KG1 (cell line): ENCODE measurements at places on chromosomes 11 and 22.

DNA sequence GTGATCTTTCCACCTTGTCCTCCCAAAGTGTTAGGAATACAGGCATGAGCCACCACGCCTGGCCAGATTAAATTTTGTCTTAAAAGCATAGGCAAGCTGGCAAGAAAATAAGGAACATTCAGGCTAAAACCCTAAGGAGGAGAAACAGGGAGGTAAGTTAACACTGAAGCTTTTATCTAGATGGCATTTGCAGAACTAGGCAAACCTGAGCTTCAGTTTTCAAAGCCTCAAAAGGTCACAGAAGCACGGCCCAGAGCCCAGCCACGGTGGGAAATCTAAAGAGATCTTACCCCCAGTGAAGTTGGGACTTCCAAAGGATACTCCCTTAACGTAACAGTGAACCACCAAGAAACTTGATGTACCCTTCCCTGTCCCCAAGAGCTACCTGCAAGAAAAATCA lies 28.4 kb downstream of the PC start:
- no peak for DNase-seq

DNA sequence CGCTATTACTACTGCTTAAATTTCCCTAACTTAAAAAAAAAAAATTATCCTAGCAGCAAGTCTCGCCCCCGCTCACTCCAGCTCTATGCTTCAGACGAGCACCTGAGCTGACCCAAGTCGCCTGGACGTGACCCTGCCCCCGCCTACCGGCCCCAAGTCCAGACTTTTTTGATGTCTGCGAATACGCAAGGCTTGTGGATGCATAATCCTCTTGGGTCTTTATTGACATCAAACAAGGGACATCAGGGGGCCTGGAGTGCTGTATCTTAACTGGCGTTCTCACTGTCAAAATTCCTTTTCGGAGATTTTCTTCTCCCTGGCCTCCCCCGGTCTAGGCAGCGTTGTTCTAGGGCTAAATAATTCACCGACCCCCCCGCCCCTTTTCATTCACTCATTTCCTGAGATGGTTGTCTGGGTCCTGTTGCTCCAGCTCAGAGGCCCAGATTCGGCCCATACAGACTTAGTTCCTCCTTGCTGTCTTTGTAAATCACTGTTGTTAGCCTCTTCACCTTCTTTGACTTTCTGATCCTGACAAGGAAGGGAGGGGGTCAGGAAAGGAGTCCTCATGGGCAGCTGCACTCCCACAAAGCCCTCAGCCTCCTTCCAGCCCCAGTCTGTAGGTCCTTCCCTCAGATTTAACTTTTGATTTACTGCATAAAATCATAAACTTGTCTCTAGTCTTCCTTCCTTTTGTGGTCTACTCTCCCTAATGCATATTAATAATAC lies 601 bp upstream of the LRP4 start:
- no peak for DNase-seq

GRCh38 chr11:104390651-104391050 lies 226.7 kb upstream of the PDGFD start:
- DNase-seq, result no peak

DNA sequence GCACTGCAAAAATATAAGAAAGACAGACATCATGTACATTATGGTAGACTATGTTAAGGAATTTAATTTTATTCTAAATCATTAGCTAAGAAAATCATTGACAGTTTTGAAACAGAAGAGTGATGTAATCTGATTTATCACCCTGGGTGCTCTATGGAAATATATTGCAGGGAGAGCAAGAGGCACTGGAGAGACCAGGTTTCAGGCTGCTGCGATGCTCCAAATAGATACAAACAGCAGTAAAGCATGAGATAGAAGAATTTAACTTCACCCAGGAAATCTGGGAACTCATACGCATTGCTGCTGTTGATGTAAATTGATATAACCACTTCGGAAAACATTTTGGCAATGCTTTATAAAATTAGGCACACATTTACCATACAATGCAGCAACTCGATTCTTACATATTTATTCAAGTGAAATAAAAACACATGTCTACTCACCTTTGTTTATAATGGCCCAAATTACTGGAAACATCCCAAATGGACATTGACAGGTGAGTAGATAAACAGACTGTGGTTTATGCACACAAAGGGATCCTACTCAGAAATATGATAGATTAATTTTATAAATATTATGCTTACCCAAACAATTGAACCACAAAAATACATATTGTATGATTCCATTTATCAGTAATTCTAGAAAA lies 535.1 kb upstream of the CHORDC1 start:
- no peak for DNase-seq

DNA sequence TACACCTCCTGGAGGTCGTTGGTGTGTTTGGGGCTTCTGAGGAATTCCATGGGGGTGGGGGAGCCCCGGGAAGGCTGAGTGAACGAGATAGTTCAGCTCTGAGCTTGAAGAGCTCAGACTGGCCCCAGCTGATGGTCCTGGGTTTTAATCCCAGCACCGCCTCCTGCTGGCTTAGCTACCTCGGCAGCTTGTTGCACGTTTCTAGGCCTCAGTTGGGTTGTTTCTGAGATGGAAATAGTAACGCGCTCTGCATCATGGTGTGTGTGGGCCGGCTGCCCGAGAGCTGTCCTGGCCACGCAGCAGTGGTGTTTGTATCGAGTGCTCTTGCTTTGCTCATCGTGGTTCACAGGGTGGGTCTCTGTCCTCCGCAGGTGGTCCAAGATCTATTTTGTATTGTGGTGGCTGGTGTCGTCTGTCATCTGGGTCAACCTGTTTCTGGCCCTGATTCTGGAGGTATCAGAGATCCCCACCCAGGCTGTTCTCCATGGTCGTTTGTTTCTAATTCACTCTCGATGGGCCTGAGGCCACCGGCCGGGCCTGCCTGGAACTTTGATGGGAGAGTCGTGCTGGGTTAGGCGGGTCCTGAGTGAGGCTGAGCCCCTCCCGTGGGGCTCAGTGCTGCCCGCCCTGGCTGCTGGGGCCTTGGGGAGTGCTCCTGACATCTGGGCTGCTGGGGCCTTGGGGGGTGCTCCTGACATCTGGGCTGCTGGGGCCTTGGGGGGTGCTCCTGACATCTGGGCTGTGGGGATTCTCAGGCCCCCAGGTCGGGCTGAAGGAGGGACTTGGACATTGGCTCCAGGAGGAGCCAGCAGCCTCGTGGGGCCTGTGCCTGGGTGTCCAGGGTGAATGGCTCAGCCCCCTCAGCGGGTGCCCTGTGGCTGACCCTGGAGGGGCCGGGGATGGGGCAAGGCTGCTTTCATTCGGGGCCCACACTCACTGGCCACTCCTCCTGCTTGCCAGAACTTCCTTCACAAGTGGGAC lies 37.7 kb downstream of the TPCN2 start:
- DNase-seq, result no peak

DNA sequence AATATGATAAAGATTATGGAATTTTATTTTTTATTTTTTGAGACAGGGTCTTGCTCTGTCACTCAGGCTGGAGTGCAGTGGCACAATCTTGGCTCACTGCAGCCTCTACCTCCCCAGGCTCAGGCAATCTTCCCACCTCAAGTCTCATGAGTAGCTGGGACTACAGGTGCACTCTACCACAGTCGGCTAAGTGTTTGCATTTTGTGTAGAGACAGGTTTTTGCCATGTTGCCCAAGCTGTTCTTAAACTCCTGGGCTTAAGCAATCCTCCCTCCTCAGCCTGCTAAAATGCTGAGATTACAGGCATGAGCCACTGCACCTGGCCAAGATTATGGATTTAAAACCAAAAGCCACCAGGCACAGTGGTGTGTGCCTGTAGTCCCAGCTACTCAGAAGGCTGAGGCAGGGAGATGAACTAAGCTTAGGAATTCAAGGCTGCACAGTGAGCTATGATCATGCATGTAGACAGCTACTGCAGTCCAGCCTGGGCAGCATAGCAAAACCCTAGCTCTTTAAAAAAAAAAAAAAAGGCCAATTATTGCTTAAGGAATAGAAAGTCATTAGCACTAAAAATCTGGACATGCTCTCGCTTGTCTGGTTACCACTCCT lies 20.2 kb upstream of the CCND1 start:
- no peak for DNase-seq

DNA sequence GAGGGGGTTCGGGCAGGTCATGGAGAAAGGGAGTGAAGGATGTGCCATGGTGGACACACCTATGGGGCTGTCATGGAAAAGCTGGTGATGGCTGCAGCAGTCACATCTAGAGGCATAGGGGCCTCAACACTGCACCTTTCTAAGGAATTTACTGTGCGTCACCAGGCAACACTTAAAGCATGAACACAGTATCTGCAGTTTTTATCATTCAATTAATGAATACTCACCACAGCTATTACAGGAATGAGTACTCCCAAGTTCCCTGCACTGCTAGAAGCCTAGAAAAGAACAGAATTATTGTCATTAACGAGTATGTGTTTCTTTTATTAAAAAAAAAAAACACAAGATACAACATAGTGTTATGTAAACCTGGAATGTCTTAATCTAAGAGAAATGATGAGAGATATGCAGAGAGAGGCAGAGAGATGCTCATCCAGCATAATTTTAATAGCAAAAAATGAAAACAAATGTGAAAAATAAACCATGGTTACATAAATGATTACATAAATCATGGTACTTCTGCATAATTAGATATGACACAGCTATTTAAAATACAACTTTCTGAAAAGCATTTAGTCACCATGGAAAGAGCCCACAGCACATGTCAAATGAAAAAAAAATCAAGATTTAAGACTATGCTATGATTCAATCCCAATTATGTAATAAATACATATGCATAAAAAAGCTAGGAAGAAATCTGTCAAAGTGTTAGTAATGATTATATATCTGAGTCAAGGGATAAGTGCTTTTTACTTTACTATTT lies 19.2 kb downstream of the SERPIND1 start:
- DNase-seq, result no peak

DNA sequence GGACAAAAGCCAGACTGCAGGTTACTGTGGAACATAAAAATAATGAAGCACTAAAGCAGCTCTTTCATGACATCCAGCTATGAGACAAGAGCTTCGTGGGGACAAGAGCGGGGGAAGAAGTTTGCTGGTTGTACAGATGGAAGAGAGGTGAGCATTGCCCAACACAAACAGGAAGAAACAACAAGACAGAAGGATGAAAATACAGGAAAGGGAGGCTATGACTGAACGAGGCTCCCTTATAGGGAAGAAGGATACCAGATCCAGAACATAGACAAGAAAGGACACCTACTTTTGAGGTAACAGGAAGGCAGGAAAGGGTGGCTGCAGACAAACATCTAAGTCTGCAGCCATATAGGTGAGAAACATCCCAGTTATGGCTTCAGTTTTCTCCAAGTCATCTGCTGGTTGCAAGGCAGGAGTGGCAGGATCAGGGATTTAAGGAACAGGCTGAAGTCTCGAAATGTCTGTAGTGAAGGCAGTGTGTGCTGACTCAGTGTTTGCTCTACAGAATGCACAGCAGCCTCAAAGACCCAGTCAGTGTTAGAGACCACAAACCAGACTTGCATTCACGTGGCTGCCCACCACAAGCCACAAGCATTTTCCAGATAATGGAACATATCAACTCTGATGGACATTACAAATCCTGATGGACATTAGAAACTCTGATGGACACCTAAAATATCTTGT lies 1.9 kb downstream of the CLTCL1 start:
- no peak for DNase-seq

- DNase-seq, result no peak
These were observed 13.4 kb downstream of the DRD4 start for GRCh38 chr11:650482-650881.

- DNase-seq, result peak; percentile 1
These were observed 49.2 kb downstream of the DBX1 start for GRCh38 chr11:20110908-20111669.

- DNase-seq, result peak; percentile 76
These were observed 36.7 kb upstream of the PLET1 start for GRCh38 chr11:112297248-112297866.

GRCh38 chr22:27389727-27390075 lies 411.9 kb downstream of the MN1 start:
- no peak for DNase-seq

DNA sequence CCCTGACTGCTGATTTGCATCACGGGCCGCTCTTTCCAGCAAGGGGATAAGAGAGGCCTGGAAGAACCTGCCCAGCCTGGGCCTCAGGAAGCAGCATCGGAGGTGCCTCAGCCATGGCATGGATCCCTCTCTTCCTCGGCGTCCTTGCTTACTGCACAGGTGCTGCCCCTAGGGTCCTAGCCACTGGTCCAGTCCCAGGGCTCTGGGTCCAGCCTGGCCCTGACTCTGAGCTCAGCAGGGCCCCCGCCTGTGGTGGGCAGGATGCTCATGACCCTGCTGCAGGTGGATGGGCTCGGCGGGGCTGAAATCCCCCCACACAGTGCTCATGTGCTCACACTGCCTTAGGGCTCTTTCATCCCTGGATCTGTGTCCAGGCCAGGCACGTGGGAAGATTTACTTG lies 7.0 kb upstream of the IGLL5 start:
- DNase-seq, result no peak

DNA sequence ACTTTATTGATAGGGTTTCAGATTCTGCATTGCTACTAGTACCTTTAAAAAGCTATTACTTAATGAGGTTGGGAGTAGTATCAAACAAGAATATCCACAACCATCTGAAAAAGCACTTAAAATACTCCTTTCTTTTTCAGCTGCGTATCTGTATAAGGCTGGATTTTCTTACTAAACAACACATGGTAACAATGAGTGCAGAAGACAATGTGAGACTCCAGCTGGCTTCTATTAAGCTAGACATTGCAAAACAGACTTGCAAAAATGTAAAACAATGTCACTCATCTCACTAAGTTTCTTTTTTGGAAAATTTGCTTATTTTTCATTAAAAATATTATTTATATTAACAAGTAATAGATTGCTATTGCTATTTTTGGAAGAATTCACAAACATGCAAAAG lies 132.6 kb downstream of the WNT11 start:
- no peak for DNase-seq

DNA sequence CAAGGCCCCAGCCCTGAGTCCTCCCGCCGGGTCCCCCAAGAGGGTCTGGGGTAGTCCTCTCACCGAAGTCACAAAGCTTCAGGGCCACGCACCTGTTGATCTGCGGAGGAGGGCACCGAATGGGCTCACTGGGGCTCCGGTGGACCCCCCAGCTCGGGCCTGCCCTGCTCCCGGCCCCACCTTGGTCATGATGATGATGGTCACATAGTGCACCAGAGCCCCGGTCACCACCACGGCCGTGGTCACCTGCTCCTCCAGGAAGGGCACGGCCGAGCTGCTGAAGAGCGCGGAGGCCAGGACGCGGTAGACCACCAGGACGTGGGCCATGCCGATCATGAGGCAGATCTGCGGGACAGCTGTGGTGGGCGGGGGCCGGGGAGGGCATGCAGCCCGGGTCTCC lies 13.5 kb upstream of the SIGIRR start:
- no peak for DNase-seq

GRCh38 chr11:117457031-117457785 lies 129.6 kb downstream of the CEP164 start:
- no peak for DNase-seq

GRCh38 chr11:9082575-9082974 lies 8.8 kb downstream of the SCUBE2 start:
- no peak for DNase-seq

DNA sequence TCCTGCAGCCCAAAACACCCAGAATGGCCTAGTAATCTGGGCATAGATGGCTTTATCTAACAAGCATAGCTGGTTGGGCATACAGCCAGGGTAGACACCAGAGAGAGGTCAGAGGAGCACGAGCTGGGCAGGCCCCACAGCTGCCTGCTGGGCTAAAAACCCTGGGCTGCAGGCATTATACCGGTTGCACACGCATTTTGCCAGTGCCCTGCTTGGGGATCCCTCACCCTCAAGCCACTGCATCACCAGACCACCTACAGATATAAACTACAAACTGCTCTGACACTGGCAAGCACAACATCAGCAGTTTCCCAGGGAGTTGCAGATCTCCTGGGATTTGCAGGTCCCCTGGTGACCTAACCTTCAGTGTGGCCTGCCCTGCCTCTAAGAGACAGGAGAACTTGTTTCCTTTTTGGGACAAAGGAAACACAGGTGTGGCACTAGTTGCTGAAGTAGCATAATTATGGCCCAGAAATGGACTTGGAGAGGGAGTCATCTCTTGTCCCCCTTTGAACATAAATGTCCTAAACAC lies 79.1 kb upstream of the SC5D start:
- DNase-seq, result no peak
